Stimulated activated CD4-positive, alpha-beta T cell treated with anti-CD3 and anti-CD28 coated beads, Interleukin-15, amount 100 ng/mL, for 1 hour (primary cell): ENCODE measurements at places on chromosomes 4 and X.

- no peak for DNase-seq
These were observed 19.8 kb downstream of the PNMA6F start for GRCh38 chrX:153301746-153302145.

GRCh38 chr4:143403553-143403820 lies 66.8 kb downstream of the GAB1 start:
- DNase-seq = no peak

- DNase-seq = no peak
These were observed 401.0 kb downstream of the TMA16 start for GRCh38 chr4:163895378-163896005.

GRCh38 chrX:51697397-51697796 lies 12.9 kb upstream of the CENPVL1 start:
- no peak for DNase-seq

DNA sequence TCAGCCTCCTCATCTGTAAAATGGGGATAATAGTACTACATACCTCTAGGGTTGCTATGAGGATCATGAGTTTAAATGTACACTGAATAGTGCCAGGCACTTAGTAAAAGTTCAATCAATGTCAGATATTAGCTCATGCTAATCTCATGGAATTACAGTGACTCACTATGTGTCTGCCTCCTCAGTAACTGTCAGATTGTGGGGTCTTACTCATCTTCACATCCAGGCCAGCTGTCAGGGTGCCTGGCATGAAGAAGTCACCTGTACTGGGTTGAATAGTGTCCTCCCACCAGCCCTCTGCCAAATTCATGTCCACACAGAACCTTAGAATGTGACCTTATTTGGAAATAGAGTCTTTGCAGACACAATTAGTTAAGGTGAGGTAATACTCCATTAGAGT lies 54.3 kb upstream of the STIM2 start:
- no peak for DNase-seq

DNA sequence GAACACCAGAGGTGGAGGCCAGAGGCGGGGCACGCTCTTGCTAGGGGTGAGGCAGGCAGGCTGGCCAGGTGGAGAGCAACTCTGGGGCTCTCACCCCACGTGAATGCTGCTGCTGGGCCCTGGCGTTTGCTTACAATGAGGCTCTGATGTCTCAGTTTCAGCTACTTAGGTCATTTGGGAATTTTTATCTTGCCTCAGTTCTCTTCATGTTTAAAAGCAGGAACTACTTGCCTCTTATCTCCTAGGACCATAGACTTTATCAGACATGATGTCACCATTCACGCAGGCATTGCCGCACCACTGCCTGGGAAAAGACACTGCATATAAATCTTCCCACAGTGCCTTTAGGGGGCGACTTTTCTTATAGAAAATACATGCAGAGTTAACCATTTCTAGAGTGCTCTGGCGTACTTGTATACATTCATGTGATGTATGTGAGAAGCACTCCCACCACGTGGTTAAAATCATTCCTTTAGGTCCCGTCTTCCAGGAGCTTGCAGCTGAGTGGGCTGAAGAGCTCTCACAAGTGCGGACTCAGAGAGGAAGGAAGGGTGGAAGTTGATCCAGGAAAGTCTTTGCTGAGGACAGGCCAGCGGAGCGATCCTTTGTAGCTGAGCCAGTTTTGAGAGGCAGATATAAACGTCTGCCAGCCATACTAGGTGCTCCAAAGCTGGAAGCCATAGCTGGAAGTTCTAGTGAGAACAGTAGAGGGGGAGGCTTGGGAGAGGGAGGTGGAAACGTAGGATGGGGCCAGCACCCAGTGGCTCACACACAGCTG lies 84.3 kb upstream of the CLDN34 start:
- no peak for DNase-seq

GRCh38 chr4:41887821-41888686 lies 47.2 kb upstream of the TMEM33 start:
- no peak for DNase-seq

DNA sequence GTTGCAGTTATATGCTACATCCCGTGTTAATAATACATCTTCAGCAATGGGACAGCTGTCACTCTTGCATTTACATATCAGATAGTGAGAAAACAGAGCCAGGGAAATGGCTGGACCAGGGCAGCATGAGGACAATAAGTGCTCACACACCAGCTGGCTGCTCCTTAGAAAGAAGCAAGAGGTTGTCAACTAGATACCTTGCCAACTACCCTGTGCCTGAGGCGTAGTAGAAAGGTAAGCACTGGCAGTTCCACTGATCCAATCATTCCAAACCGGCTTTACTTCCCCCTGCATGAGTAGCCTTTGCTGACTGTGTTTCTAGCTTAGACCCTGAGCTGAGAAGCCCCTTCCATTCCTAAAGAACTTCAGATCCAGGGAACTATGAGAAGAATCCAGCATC lies 52.2 kb upstream of the FGF13 start:
- DNase-seq = no peak

GRCh38 chr4:139913995-139914598 lies 239.9 kb downstream of the MAML3 start:
- no peak for DNase-seq

DNA sequence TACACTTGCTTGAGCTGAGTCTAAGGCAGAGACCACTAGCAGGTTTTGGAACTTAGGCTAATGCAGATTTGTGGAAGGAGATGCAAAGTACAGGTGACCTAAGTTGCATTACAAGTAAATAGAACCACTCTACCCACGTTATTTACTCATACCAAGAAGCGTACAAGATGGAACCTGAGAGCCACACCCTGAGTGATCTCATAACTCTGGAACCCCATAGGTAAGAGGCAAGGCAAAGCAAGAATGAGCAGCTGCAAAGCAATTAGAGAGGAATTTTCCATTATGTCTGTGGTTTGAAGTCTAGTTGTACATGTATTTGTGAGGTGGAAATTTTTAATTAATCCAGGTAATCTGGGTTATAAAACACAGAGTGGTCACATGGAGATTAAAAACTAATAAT lies 55.4 kb downstream of the CC2D2A start:
- DNase-seq = no peak
